Stomach (tissue), 19 donors: ENCODE measurements at places on chromosomes 13 and 19. TPM values are rescaled to one million over a fixed set of nuclear protein-coding genes. Genes with fewer than 3 reads are reported as not detected.
A peak's percentile ranks its signal among the peaks of the same experiment; 100 is the strongest.

DNA sequence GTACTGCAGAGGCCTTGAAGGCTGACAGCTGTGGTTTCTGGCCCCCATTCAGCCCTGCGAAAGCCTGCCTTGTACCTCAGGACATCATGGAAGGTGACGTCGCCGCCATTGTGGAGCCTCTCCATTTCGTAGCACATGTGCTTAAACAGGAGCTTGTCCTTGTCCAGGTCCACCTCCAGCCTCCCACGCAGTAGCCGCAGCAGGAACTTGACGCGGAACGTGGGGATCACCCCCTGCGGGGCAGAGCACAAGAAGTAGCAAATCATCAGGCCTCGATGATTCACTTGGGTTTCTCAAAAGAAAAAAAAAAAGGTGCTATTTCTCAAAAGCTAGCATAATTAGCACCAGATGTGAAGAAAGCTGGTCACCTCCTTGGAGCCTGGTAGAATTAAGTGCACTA lies 351.0 kb downstream of the NALCN start:
- DNase-seq, result no peak

- peak; percentile 68 for DNase-seq
Measured at GRCh38 chr19:46898731-46899130, 37.9 kb downstream of the ARHGAP35 start.

- no peak for DNase-seq
Measured at GRCh38 chr13:112821340-112822055, 131.7 kb downstream of the ATP11A start.

DNA sequence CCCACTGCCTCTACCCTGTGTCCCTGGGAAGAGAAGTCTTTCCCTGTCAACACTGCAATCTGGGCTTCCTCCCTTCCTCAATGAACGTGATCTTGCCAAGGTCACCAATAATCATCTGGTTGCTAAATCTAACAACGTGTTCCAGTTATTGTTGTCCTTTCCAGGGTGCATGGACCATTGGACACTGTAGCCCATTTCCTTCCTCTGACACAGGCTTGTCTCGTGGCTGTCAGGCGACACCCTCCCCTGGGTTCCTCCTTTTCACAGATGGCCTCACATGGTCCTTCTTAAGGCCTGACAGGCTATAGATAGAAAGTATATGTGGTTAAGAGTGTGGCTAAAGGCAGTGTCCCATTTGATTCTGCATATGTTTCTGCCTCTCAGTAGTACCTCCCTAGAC lies 67.7 kb upstream of the STARD13 start:
- no peak for DNase-seq

Gene BRSK1
- not detected for total RNA-seq

Gene AP2A1
- 26.6 TPM for total RNA-seq

Gene KRTDAP
- total RNA-seq, result not detected

GRCh38 chr13:34265046-34265679 lies 447.2 kb downstream of the RFC3 start:
- DNase-seq, result no peak

DNA sequence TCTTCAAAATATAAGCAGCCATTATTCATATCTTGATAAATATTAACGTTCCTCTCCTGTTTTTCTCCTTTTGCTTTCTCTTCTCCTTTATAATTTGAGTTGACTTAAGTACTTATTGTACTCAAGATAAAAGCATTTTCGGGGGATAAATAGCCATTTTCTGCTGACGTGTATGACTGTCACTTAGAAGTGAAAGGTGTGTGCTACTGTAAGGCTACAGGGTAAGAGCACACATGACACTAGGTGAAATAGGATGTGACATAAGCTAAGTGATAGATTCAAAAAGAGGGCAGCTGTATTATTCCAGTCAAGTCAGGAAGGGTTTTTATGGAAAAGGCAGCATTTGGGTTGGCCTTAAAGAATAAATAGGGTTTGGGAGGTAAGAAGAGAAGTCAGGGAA lies 128.5 kb downstream of the GPC6 start:
- no peak for DNase-seq

Gene SPHK2
- total RNA-seq, result 18.1 TPM

Gene SSC5D
- 2.2 TPM for total RNA-seq

DNA sequence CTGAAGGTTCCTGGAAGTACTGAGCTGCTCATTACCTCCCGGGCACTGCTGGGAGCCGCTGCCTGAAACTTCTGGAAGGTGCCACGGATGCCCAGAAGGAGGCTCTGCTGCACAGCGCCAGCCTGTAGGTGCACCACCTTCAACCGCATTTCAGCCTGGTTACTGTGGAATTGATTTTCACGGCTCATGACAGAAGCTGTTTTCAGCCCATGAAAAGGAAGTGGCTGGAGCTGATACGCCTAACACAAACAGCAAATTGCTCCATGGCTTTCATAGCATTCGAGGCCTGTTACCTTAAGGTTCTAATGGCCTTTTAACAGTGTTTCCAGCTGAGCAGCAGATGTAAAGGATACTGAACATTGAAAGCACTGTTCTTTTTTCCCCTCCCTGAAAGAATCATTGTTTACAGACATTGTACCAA lies 22.0 kb downstream of the GPC6 start:
- peak; percentile 31 for DNase-seq

DNA sequence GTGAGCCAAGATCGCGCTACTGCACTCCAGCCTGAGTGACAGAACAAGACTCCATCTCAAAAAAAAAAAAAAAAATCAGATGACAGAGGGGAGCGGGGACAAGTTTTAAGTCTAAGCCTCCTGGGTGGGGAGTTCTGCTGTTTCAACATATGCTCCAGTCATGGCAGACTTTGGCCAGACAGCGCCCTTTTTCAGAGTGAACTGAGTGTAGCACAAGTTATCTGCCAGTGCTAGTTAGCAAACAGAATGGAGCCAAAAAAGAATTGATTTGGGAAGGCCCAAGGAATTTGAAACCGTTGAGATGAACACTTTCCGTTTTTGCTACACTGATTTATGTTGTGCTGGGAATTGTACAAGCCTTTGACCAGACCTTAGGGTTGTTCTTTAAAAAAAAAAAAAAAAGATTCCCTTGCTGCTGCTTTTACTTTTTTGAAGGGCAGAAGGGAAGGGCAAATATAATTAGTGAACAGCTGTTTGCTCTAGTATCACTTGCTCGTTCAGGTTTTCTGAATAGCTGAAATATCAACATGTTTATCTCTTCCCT lies 5.7 kb downstream of the ACTN4 start:
- DNase-seq, result peak; percentile 83

- DNase-seq, result no peak
Measured at GRCh38 chr19:46460055-46460454, 11.3 kb downstream of the PNMA8A start.

Gene ATP4A
- total RNA-seq, result 9.8 TPM

DNA sequence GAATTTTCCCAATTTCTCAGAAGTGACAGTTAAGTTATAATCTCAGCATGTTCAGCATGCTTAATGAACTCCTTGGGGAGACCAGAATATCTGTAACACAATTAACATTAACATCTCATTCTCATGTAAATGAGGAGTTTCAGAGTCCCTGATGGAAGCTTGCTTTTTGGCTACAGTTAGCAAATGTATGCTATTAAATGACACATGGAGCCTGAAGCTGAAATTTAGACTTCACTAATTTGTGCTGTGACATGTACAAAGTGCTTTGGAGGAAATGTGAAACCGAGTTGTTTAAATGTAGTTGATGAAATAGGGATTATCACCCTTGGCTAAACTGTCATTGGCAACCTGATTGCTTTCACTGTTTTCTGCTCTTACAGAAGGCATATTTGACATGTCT lies 2265.1 kb upstream of the PCDH20 start:
- DNase-seq, result no peak

GRCh38 chr19:9306443-9306842 lies 3.2 kb downstream of the ZNF699 start:
- DNase-seq, result no peak

- peak; percentile 27 for DNase-seq
Measured at GRCh38 chr13:28531077-28531844, 36.3 kb upstream of the FLT1 start.

DNA sequence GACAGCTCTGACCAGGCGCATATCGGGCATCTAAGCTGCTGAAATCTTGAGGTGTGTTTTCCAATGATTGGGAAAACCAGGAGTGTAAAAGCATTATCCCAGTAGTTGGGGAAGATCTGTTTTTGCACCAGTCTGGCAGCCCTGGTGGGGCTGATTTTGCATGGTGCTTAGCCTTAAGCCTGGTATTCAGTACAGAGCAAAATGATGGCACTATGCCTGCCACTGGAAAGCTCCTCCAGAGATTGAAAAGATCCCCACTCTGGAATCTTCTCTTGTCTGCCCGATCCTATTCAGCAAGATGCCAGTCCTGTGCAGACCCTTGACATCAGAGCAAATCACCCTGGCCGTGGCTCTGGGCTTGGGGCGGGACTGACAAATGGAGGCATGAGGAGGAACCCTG lies 44.7 kb upstream of the SIAH3 start:
- no peak for DNase-seq

Gene URAD
- total RNA-seq, result 165 TPM

DNA sequence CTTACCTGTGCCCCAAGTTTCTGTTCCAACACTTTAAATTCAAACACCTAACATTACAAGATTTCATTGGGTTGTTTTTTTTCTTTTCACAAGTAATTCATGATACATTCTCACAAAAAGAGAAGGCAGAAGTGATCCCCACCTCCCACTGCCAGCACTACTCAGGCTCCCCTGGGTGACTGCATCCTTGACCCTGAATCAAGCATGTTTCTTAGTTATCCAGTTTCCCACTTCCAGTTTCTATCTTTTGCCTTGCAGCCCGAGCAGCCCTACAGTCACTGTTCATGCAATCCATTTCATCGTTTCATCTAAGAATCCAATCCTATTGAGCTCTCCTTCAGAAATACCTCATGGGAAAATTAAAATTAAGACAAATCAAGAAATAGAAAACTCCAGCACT lies 61.4 kb downstream of the RNASEH2B start:
- DNase-seq, result no peak

GRCh38 chr19:41233748-41234240 lies 14.8 kb downstream of the AXL start:
- no peak for DNase-seq

GRCh38 chr13:33017323-33017929 lies 1.2 kb downstream of the KL start:
- peak; percentile 59 for DNase-seq

Gene ZNF439
- 5.4 TPM for total RNA-seq

Gene GPR4
- total RNA-seq, result 1.3 TPM

DNA sequence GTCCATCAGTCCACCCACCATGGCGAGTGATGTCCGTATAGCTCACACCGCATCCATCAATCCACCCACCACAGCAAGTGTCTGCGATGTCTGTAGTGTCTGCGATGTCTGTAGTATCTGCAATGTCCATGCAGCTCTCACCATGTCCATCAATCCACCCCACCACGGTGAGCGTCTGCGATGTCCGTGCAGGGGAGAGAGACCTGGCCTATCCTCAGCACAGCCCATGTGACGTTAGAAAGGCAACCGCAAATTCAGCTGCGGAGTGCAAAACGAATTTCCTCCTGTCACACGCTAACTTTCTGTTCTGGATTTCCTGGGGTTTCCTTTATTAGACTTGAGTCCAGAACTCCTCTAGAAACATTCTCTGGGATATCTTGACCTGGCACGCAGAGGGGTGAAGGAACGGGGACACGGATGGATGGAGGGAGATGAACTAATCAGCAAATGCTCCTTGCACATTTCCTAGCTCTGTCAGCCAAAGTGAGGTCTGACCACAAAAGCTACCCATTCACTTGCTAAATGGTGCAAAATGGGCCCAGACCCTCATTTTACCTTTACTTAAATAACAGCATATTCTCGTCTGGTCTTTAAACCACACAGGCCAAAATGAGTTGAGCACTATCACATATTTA lies 18.3 kb downstream of the RASA3 start:
- no peak for DNase-seq

GRCh38 chr13:98175823-98176222 lies 1.2 kb downstream of the RNF113B start:
- DNase-seq, result no peak

Gene PRR19
- total RNA-seq, result not detected

Gene MBD3L3
- total RNA-seq, result not detected

GRCh38 chr19:4991538-4991937 lies 22.6 kb downstream of the KDM4B start:
- DNase-seq, result no peak

DNA sequence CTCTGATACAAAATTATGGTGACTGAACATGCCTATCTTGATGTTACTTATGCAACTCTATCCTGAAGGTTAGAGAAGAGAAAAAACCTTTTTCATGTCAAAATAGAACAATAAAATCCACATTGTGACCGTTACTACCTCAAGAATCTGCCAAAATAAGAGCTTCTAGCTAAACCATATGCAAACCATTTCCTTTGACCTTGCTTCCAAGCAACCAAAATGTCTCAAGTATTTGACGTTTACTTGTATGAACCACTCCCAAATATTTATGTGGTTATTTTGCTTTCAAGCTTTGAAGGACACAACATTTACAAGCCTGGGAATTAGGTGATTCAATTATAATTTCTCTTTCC lies 13.9 kb downstream of the FOXO1 start:
- no peak for DNase-seq

GRCh38 chr13:48994706-48995105 lies 19.0 kb downstream of the FNDC3A start:
- no peak for DNase-seq

Gene ZNF99
- 0.37 TPM for total RNA-seq

DNA sequence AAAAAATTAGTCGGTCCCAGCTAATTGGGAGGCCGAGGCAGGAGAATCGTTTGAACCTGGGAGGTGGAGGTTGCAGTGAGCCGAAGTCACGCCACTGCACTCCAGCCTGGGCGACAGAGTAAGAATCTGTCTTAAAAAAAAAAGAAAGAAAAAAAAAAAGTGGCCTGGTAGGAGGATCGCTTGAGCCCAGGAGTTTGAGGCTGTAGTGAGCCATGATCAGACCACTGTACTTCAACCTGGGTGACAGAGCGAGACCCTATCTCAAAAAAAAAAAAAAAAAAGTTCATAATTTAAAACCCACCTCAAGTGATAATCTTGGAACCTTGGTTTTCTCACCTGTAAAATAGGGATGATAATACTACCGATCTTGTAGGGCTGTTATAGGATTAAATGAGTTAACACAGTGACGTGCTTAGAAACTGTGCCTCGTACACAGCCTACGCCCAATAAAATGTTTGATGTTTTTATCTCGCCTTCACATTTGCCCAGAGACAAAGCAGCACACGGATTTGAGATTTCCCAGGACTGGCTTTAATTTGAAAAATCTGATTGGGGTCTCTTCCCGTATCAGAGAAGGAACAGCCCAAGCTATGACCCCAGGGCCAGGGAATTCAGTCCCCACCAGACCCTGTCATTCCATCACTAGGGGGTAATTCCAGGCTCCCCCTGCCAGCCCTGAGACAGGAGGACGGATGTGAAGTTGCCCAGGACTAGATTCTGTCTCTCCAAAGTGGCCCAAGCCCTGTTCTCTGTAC lies 3.6 kb downstream of the SERTAD1 start:
- no peak for DNase-seq

Gene POGLUT2
- total RNA-seq, result 48.2 TPM

GRCh38 chr19:27770095-27770494 lies 1442.9 kb downstream of the UQCRFS1 start:
- DNase-seq, result no peak

GRCh38 chr19:54905803-54906511 lies at the start of gene NCR1:
Gene NCR1, plus strand, starts transcription at chr19:54906148. Its CDS starts 40 bp downstream, at chr19:54906188.
- no peak for DNase-seq
